ENCODE measurements at places on chromosomes 7 and 10. TPM values are rescaled to one million over a fixed set of nuclear protein-coding genes. Genes with fewer than 3 reads are reported as not detected.

- no peak for DNase-seq
These were observed 2.9 kb downstream of the PPP1R3C start for GRCh38 chr10:91629715-91630549.

GRCh38 chr7:146176860-146177259, 60.3 kb downstream of the CNTNAP2 start:
- no peak for DNase-seq

GRCh38 chr7:25544254-25544653, 316.0 kb upstream of the NPVF start:
- no peak for DNase-seq

DNA sequence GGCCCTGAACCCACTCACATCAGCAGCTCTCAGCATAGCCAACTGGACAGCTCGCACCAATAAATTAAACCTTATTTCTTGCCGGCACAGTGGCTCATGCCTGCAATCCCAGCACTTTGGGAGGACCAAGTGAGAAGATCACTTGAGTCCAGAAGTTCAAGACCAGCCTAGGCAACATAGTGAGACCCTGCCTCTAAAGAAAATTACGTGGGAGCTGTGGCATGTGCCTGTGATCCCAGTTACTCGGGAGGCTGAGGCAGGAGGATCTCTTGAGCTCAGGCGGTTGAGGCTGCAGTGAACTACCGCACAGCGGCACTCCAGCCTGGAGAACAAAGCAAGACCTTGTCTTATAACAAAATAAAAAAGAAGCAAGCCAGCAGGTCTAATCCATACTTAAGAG, 75.7 kb downstream of the SEPTIN14 start:
- no peak for DNase-seq

Gene CFTR
- not detected for polyA plus RNA-seq

Gene HMX2
- 0.05 TPM for polyA plus RNA-seq
